ENCODE measurements at places on chromosomes 5 and 9.

GRCh38 chr9:120655005-120655622 is 59.2 kb downstream of the MEGF9 start:
- DNase-seq: no peak

DNA sequence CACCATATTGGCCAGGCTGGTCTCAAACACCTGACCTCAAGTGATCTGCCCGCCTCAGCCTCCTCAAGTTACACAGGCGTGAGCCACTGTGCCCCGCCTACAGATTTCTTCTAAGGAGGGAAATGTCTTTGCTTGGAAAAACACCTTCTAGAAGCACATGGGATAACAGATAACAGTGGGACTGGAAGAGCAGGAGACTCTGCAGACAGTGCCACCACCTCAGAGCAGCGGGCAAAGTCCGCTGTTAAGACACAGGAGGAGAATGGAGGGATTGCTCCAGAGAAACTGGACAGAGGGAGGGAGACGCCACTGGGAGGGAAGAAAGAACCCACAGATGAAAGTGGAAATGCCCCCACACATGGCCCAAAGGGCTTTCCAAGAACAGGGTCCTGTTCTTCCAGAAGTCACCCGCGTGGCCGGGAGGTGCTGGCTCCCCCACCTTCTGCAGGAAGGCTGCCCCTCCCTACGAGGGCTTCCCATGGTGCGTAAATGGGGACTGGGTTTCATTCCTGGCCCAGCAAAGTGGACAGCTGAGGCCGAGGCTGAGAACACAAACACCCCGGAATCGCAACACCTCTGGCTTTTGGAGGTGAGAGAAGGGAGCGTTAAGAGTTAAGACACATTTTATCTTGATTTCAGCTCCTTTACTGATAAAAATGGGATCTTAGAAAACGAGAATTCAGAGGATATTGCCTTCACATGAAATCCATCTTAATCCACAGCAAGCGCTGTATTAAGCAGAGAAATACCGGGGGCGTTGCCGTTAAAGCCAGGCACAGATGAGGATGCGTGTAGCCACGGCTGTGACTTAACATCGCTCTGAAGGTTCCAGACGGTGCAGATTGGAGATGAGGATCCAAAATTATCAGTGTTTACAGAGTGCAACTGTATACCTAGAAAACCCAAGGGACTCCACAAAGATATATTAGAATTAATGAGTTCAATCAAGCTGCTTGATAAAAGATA is 11.2 kb downstream of the ADAMTS2 start:
- DNase-seq: no peak

- no peak for DNase-seq
Measured at GRCh38 chr9:127177231-127177630, 54.8 kb upstream of the ANGPTL2 start.

DNA sequence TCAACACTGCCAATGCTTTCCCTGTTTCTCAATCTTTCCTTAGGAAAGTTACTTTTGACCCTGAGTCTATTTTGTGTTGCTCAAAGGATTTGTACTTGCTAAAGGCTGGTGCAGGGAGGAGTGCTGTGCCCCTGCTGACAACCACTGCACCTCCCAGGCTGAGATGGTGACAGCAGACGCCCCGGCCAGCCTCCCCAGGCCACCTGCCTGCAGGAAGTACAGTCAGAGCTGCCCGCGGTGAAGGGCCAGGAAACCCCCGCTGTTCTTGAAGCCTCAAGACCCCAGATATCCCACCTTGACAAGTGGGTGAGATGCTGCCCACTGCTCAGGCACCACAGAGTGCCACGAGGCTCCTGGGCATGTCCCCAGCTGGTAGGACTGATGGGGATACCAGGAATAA is 44.2 kb upstream of the CKMT2 start:
- DNase-seq: no peak

DNA sequence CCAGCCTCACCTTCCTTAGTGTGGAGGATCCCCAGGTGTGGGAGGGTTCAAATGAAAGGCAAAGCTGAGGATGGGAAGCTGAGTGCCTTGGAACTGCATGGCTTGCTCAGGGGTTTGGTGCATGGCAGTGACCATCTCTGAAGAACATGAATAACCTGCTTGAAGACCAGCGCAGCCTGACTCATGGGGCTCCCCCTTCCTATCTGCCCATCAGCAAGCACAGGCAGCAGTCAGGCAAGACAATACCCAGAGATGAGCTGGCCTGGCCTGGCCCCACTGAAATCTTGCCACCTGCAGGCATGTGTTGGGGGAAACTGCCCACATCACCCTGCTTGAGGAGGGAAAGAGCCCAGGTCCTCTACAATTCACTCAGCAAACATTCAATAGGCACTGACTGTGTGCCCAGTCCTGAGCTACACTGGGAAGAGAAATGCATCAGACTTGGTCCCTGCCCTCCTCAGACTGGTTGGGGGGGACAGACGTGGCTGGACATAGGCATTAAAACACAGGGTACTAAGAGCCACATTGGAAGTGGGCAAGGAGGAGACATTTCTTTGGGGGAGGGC is 105.0 kb upstream of the ALDH1B1 start:
- DNase-seq: no peak
